ENCODE measurements at places on chromosomes 7 and 10. TPM values are rescaled to one million over a fixed set of nuclear protein-coding genes. Genes with fewer than 3 reads are reported as not detected.
A peak's percentile ranks its signal among the peaks of the same experiment; 100 is the strongest.

The CYP3A7 gene
- not detected for polyA plus RNA-seq

- DNase-seq = no peak
Measured at GRCh38 chr10:84226616-84227015, 1.3 kb upstream of the LRIT2 start.

The CYP26A1 gene
- polyA plus RNA-seq = not detected

The APBB1IP gene
- 0.81 TPM for polyA plus RNA-seq

The HYCC1 gene
- 15.6 TPM for polyA plus RNA-seq

The HOXA9 gene
- 55.9 TPM for polyA plus RNA-seq

GRCh38 chr10:82394122-82394521 is 519.1 kb downstream of the NRG3 start:
- DNase-seq = no peak

GRCh38 chr7:152089183-152089582 is 63.7 kb downstream of the GALNT11 start:
- no peak for DNase-seq

DNA sequence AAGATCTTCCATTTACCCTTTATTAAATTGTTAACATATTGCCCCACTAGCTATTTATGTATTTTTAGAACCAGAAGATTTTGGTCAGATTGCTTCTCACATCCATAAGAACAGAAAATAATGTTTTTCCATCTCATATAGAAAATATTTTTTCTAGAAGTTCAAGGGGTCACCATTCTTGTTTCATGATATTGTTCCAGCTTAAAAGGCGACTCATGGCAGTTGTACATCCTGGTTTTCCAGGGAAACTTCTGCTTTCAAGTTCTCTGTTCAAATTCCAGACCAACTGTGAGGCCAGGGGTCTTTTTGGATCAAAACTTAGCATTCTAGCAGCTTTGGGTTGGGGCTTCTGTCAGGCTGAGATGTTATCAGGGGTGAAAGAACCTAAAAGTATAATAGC is 84.4 kb downstream of the LRRC4 start:
- DNase-seq = no peak

DNA sequence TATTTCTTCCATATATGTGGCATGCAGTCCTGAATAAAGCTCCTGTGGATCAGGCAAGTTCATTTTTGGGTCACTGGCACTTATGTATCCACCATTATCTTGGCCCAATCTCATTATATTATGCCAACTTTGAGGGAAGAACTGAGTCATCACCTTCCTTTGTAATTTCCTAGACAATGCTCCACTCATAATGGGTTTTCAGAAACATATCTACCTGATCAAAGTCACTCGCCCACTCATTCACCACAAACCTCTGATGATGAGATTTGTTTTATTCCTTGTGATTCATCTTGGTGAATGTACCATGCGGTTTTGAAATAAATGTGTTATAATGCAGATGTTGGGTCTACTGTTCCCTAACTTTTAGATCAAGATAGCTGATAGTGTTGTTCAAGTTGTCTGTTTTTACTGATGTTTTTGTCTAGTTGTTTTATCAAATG is 525.8 kb downstream of the KIF20B start:
- DNase-seq = no peak

DNA sequence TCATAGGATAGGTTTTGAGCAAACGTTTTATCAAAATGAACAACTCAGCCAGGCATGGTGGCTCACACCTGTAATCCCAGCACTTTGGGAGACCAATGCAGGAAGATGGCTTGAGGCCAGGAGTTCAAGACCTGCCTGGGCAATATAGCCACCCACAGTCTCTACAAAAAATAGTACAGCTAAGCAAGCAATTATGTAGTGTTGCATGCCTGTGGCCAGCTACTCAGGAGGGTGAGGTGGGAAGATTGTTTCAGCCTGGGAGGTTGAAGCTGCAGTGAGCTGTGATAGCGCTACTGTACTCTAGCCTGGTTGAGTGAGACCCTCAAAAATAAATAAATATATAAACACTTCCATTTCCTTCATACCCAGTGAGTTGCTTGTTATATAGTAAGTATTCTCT is 67.1 kb downstream of the LSMEM1 start:
- DNase-seq = no peak

The UNC5B gene
- 0.65 TPM for polyA plus RNA-seq

DNA sequence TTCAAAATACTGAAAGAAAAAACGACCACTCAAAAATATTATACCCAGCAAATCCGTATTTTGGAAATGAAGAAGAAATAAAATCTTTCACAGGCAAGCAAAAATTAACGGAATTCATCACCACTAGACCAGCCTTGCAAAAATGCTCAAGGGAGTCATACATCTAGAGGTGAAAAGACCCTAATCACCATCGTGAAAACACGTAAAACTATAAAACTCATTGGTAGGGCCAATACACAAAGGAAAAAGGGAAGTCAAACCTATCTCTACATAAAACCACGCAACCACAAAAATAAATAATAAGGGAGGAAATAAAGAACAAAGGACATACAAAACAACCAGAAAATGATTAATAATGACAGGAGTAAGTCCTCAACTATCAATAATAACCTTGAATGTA is 6.6 kb upstream of the AKR1B1 start:
- no peak for DNase-seq

DNA sequence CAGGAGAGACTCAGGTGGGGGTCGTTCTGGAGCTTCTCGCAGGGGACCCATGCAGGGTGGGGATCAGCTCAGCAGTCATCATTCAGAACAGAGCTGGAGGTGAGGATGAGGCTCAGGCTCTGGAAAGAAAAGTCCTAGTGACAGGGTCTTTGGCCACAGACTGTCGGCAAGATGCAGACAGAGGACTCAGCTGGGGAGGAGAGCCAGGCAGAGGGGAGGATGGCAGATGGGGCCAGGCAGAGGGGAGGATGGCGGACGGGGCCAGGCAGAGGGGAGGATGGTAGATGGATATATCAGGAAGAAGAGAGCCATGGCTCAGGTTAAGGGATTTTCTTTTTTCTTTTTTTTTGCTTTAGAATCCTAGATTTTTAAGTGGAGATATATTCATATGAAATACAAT is 7.7 kb upstream of the IL15RA start:
- no peak for DNase-seq

- no peak for DNase-seq
Measured at GRCh38 chr7:25272265-25272664, 44.0 kb upstream of the NPVF start.

The JAKMIP3 gene
- polyA plus RNA-seq = 0.37 TPM

DNA sequence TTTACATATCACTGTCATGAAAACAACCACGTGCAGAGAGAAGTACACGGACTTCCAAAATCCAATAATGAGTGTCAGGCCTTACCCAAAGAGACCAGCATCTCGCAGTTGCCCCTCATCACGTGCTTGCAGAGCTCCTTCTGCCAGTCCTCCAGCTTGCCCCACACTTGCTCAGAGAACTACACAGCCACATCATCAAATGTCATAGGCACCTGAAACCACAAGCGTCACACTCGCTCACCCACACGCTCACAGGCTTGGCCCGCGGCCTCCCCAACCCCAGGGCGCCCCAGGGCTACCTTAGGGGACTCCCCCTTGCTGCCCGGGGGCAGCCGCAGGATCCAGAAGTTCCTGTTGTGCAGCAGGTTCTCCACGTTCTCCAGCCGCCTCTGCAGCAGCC is 123.4 kb upstream of the ZNF746 start:
- no peak for DNase-seq

The HYAL4 gene
- polyA plus RNA-seq = not detected

- no peak for DNase-seq
Measured at GRCh38 chr7:129013048-129013724, 41.7 kb downstream of the TNPO3 start.

DNA sequence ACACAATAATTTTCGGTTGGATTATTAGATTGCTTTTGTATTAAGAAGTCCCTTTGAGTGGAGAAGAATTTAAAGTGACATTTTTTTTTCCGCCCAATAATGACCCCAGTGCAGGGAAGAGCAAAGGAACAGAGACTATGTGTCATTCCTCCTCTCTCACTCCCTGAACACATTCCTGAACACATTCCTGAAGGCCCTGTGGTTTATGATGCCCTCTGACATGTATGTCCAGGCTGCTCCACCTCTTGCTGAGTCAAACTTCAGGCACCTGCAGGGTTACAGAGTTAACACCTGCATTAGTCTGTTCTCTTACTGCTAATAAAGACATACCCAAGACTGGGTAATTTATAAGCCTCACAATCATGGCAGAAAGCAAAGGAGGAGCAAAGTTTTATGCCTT is 704.0 kb upstream of the LRRN3 start:
- DNase-seq = no peak

DNA sequence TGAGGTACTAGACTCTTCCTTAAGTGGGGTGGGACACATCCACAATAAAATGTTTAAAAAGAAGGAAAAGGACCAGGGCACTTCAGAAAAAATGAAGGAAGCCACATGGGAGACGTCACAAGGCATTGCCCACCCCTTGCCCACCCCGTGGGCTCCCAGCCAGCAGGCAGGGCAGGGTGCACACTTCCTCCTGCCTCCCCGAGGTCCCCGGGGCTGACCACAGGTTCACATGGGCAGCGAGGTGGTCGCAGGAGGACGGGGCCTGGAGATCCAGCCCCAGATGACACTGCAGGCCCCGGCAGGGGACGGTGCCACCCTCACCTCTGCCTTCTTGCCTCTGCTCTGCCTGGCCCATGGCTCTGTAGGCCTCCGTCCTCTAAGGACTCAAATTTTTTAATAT is 45.6 kb downstream of the PWWP2B start:
- DNase-seq = no peak

DNA sequence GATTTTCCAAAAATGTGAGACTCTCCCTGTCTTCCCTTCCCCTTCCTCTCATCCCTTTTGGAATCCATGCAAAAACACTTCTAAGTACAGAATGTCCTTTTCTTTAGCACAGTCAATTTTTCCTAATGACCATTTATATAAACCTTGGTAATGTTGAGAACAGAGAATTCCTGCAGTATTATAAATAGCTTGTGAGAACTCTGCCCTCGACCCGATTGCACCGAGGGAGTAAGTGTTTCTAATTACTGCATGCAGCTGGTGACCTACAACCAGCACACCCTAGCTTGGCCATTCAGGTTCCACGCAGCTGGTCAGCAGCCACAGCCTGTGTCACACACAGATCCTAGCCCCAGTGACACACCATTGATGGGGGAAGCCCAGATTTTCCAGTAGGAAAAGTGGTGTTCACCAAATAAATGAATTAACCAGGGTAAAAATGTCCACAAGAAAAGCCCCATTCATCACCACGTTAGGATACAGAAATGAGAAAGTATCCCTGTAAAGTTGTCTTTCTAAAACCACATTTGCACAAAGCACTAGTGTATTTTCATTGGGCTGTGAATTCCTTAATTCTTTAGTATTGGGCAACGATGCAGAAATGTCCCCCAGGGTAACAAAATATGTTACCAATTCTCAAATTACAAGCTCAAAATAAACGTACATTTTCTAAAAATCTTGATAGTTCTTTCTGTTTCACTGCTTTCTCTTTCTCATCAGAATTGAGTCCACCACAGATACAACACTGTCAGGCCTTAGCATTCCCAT is 499.0 kb upstream of the KLF6 start:
- DNase-seq = peak; percentile 79

GRCh38 chr10:84095811-84096497 is 43.4 kb upstream of the GHITM start:
- DNase-seq = no peak

The TMUB1 gene
- 76.9 TPM for polyA plus RNA-seq

- no peak for DNase-seq
Measured at GRCh38 chr7:79282070-79282694, 171.3 kb downstream of the MAGI2 start.
